ENCODE measurements at places on chromosomes 13 and 19.

- DNase-seq: no peak
Observed at GRCh38 chr19:1237027-1237659, 662 bp downstream of the CBARP start.

GRCh38 chr19:34188408-34188807, 16.1 kb downstream of the LSM14A start:
- DNase-seq: no peak

- no peak for DNase-seq
Observed at GRCh38 chr19:8491574-8491973, 10.9 kb downstream of the PRAM1 start.

- DNase-seq: peak; percentile 51
Observed at GRCh38 chr19:1591421-1592023, 1.1 kb downstream of the MBD3 start.

GRCh38 chr19:40621283-40621682, 20.1 kb downstream of the LTBP4 start:
- DNase-seq: no peak

Measured in NCI-H1105 (cell line).